ENCODE measurements at places on chromosomes 13 and 19.

GRCh38 chr13:35979361-35979951 lies 151.7 kb downstream of the DCLK1 start:
- ATAC-seq: peak; percentile 84

DNA sequence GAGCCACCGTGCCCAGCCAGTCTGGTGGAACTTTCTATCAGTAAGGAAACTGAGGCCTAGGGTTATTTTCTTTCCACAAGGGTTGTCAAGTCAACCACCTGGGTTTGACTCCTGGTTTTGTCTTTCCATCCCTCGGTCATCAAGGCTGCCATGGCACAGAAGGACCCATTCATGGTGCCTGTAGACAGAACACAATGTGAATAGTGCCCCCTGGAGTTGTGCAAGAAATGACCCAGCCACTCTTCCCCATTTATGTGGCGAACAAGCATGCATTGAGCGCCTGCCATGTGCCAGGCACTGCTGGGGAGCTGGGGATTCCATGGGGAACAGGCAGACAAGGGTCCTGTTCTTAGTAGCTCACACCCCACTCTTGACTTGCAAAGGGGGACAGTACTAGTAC lies 4.1 kb downstream of the SMARCA4 start:
- ATAC-seq: no peak

GRCh38 chr13:111365149-111366005 lies 44.9 kb downstream of the TEX29 start:
- peak; percentile 20 for ATAC-seq

GRCh38 chr19:4098493-4098892 lies 25.4 kb downstream of the MAP2K2 start:
- ATAC-seq: no peak

- ATAC-seq: no peak
Observed at GRCh38 chr13:98347756-98348155, 170.7 kb upstream of the RNF113B start.

GRCh38 chr13:73421310-73421912 lies 362.6 kb downstream of the KLF5 start:
- no peak for ATAC-seq

DNA sequence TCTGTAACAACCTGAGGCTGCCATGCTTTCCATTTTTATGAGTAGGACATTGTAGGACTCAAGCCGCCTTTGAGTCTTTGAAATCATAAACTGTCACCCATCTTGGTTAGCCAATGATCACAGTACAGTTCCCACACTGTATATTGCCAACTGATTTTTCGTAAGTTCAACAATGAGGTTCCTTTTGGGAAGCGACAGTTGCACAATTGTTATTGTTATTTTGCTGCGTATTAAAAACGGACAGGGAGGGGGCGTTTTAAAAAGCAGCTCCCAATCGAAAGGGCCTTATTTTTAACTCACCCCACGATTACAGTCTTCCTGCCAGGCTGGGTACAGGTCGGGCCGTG lies 601 bp downstream of the SLC46A3 start:
- ATAC-seq: peak; percentile 6

DNA sequence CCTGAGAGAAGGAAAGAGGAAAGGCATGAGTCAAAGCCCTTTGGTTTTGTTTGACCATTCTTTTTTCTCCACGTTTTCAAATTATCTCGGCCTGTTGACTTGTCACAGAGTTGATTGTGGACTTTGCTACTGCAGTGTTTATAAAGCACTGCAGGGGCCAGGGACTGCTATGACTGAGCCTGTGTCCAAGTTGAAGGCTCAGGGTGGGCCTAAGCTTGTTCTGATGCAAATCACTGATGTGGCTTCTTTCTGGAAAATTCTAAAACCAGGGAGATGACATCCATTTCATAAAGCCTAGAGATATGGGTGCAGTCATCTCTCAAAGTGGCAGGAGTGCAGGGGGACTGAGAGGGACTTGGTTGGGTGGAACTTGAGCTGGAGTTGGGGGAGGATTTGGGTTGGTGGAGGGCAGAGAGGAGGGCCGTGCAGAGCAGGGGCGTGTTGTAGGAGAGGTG lies 1.2 kb upstream of the CXCL17 start:
- no peak for ATAC-seq

DNA sequence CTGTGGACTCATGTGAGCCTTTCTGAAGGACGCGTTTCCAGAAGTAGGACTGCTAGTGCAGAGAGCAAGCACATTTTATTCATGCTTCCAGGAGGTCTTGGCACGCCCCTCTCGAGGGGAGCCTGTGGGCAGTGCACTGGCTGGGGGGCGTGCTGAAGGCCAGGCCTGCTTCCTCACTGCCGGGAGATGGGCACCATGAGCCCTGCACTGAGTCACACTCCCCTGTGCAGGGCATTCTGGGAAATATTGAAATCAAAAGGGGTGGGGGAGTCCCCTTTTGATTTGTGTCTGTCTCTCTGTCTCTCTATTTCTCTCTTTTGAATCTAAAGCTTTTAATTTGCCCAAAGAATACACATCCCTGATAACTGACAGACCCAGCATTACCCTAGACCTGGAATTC lies 34.0 kb downstream of the DPF1 start:
- ATAC-seq: no peak

Measured in gastroesophageal sphincter (tissue), 4 donors.